ENCODE measurements at places on chromosomes 7 and 10.

DNA sequence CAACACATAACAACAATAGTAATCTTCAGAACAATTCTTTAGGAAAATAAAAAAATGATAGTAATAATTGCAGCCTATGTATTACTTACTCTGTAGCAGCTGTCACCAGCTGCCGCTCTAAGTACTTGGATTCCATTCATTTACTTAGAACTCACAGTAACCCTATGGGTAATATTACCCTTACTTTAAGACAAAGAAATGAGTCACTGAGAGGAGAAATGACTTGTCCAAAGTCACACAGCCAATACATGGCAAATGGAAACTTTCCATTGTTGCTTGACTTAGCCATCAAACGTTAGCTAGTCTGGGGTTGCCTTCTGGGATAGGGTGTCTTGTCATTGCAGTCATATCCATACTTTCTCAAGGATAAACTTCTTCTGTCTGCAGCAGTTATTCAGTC lies 3.6 kb downstream of the CCNY start:
- DNase-seq = no peak

DNA sequence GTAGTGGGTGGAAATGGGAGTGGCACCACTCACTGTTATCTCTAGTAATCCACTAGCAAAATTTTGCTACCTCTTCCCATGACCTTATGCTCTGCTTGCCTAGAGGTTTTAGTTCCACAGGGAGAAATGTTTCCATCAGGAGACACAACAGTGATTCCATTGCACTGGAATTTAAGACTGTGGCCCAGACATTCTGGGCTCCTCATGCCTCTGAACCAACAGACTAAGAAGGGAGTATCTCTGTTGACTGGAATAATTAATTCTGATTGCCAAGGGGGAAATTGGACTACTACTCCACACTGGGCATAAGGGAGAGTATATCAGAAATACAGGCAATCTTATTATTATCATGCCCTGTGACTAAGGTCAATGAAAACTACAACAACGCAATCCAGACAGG lies 16.2 kb upstream of the BRAF start:
- no peak for DNase-seq

- DNase-seq = no peak
These were observed 20.5 kb upstream of the PLPP4 start for GRCh38 chr10:120436439-120437112.

GRCh38 chr7:1951159-1951536 lies 281.1 kb downstream of the ELFN1 start:
- peak; percentile 78 for DNase-seq

GRCh38 chr7:47937065-47937687 lies 11.1 kb downstream of the PKD1L1 start:
- DNase-seq = no peak

GRCh38 chr7:120988591-120989256 lies at the start of gene CPED1:
TSS of gene CPED1 (plus strand) at chr7:120988711. CDS start at chr7:120989622, 911 bp downstream.
- DNase-seq = peak; percentile 9

DNA sequence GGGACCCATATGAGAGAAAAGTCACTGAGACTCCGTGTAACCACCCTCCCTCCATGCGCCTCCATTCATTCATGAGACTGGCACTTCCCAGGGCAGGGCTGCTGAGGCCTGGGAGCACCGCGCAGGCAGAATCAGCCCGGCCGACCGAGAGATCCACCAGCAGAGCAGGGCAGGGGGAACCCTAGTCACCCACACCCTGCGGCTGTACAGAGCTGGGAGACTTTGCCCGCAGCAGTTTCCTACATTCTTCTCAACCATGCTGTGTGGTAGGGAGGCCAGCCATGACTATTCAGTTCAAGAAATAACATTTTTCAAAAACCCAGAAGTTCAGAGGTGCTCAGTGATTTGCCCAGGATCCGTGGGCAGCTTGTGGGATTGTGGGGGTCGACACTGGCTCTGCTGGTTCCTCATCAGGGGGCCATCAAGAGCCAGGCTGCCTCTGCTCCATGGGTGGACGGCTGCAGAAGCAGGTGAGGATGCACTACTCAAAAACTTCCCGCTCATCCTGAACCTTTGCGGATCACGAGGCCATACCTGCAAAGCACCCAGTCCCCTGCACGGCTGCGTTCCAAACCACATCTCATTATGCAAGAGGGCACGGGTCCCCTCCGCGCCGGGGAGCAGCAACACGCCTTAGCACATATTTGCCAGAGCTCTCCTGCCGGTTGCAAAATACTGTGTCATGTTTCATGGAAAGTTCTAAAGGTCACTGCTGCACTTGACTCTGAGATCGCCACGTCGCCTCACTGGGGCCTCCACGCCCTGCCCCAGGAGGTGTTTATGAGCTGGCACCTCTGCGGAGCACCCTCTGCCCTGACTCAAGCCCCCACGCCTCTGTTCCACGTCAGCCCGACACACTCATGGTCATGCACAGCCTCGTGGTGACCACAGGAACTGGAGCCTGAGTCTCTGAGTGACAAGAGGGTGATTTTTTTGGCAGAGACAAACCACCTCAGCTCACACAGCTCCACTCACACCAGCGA lies 132.0 kb downstream of the PRKAG2 start:
- no peak for DNase-seq

GRCh38 chr10:48449501-48450232 lies 143.2 kb downstream of the MAPK8 start:
- DNase-seq = no peak

GRCh38 chr10:8054494-8055407 lies at the start of gene GATA3:
TSS of gene GATA3 (plus strand) at chr10:8054688. CDS start at chr10:8055656, 968 bp downstream.
- DNase-seq = no peak

GRCh38 chr7:131556053-131556908 lies at the start of gene PODXL:
TSS of gene PODXL (minus strand) at chr7:131556628. CDS start at chr7:131556359, 269 bp downstream.
- peak; percentile 74 for DNase-seq

- no peak for DNase-seq
These were observed 15.2 kb upstream of the LBX1 start for GRCh38 chr10:101244321-101245050.

- DNase-seq = no peak
These were observed 245.0 kb upstream of the SORCS1 start for GRCh38 chr10:107409522-107409921.

DNA sequence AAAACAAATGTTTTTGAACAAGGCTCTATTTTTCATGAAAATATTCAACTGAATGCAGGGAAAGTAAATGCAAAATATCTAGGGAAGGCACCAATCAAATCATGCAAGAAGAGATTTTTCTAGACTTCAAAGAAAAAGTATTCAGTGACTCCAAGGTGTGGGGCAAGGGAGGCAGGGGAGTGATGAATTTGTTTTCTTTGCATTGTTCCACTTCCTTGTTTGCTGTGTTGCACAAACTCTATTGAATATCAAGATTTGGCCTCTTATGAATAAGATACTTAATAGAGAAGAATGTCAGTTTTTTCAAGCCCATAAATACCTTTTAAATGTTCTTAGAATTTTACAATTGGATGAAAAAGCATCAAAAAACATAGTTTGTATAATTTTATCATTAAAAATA lies 26.4 kb downstream of the STEAP1 start:
- no peak for DNase-seq

DNA sequence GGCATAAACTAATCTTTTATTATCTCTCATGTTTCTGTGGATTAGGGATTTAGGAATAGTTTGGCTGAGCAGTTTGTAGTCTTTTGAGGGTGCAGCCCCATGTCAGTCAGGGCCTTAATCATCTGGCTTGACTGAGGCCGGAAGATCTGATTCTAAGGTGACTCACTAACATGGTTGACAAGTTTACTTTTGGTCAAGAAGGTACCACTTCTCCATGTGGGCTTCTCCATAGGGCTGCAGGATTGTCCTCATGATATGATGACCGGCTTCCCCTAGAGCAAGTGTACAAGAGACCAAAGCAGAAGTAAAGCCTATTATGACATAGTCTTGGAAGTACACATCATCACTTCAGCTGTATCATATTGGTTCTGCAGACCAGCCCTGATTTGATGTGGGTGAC lies 45.9 kb upstream of the OIT3 start:
- no peak for DNase-seq

GRCh38 chr7:154795014-154795413 lies 207.9 kb downstream of the PAXIP1 start:
- no peak for DNase-seq

- no peak for DNase-seq
These were observed 129.9 kb downstream of the NOC3L start for GRCh38 chr10:94232711-94233383.

DNA sequence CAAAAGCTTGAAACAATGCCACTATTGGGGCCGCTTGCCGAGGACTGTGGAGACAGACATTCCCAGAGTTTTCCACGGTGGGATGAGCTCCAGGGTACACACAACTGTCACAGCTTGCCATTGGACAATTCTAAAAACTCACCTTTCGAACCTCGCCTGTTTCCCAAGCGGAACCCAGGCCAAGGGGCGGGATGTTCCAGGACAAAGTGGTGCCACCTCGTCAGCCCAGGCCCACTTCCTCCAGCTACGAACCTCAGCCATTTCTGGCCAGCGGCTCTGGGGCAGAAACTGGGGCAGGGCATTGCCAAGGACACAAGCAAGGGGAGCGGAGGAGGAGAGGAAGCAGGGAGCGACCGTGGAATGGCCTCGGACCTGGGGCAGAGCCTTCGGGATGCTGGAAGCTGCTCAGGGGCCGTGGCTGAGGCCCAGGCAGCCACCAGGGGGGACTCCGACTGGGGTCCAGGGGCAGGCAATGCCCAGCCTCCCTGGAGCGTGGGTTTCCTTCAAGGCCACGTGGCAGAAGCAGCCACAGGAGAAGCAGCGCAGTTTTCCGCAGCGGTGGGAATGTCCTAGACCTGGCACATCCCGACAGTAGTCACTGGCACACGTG lies 44.7 kb upstream of the INSIG1 start:
- DNase-seq = no peak

DNA sequence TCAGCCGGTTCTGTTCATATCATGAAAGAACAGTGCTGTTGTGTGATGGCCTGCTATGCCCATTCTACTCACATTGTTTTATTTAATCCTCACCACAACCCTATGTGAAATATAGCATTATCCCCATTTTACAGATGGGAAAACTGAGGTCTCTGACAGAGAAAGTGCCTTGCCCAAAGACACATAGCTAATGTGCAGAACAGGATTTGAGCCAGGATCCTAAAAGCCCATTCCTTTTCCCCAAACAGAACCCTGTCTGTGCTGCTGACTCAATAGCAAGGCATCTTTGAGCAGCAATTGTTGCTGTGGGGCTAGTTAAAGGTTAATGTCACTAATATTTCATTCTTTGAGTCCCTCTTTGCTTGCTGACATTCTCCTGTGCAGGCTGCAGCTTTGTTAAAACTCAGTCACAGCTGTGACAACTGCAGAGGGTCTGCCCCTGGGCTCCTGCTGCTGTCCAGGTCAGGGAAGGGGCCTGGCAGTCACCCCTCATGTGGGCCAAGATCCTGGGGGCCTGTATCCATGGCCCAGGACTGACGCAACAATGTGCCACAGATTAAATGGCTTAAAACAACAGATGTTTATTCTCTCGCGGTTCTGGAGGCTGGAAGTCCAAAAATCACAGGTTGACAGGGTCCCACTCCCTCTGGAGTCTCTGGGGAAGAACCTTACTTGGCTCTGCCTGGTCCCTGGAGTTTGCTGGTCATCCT lies 40.4 kb downstream of the AFAP1L2 start:
- no peak for DNase-seq

GRCh38 chr7:81492910-81493309 lies 276.9 kb downstream of the HGF start:
- no peak for DNase-seq

DNA sequence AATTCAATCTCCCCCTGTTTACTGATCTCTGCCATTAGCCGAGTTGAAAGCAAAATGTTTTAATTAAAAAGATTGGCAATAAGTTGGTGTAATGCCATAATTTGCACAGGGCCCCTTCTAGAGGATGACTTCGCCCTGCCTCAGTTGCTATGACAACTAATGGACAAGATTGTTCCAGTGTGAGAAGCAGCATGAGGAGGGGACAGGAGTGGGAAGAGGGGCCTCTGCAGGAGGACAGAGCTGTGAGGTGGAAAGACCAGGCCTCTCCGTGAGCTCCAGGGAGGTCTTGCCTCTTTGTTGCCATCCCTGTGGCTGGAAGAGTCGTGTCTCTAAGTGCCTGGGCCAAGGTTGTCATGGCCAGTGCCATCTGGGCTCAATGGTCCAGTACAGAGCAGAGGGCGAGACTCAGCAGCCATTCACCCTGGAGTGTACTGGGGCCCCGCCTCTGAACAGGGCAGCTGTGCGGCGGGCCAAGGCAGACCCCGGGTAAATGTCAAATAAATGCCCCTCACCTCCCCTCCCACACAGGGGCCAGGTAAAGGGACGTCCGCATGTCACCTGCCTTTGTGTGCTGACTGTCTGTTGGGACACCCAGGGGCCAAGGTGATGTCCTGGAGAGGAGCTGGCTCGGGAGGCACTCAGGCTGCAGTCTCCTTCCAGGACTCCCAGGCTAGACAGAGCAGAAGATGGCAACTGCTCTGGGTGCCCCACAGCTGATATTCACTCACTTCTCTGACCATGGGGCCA lies 97.0 kb upstream of the RET start:
- no peak for DNase-seq

DNA sequence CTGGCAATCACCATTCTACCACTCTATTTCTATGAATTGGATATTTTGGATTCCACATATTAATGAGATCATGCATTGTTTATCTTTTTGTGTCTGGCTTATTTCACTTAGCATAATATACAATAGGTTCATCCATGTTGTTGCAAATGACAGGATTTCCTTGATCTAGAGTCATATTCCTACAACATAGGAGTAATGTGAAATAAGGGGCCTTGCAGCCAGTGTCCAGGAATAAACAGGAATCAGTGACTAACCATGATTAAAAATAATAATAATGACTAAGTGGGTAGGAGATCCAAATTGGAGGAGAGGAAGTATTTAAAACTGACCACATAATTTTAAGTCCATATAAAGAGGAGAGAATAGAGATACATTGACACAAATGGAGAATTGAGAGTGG lies 49.9 kb downstream of the SCIN start:
- no peak for DNase-seq

DNA sequence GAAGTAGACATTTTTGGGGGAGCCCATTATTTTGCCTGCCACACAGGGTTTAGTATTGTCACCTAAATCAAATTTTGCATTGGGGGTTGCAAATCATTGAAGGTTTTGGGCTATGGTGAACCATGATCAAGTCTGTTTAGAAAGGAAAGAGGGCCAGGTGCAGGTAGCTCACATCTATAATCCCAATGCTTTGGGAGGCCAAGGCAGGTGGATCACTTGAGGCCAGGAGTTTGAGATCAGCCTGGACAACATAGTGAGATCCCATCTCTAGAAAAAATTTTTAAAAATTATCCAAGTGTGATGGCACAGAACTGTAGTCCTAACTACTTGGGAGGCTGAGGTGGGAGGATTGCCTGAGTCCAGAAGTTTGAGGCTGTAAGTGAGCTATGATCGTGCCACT lies 31.2 kb downstream of the KAT6B start:
- no peak for DNase-seq

DNA sequence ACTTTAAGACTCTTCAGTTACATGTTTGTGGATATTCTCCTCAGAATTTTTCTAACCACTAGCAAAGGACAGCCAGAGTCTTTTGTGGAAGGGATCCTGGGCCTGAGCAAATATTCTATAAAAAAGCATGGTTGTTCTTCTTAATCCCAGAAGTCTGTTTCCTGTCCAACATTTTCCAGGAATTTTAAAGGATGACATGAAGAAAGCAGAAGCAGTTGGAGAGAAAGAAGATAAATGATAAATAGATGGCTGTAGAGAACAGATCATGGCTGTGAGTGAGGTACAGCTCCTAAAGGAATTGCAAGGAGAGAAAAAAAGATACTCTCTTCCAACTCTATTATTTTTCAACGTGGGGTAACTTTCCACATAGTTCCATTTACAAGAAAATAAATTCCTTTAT lies 91.8 kb upstream of the STEAP4 start:
- DNase-seq = no peak
